Activated T-helper 2 cell treated with anti-CD3 and anti-CD28 coated beads, Interferon-gamma antibody, Interleukin-2, Interleukin-4, amounts not matched to agents 10 μg/mL and 5 μg/mL and 100 μg/mL, durations not matched to agents 14 hours and 24 hours and 36 hours (primary cell): ENCODE measurements at places on chromosomes 12 and 14.
A peak's percentile ranks its signal among the peaks of the same experiment; 100 is the strongest.

DNA sequence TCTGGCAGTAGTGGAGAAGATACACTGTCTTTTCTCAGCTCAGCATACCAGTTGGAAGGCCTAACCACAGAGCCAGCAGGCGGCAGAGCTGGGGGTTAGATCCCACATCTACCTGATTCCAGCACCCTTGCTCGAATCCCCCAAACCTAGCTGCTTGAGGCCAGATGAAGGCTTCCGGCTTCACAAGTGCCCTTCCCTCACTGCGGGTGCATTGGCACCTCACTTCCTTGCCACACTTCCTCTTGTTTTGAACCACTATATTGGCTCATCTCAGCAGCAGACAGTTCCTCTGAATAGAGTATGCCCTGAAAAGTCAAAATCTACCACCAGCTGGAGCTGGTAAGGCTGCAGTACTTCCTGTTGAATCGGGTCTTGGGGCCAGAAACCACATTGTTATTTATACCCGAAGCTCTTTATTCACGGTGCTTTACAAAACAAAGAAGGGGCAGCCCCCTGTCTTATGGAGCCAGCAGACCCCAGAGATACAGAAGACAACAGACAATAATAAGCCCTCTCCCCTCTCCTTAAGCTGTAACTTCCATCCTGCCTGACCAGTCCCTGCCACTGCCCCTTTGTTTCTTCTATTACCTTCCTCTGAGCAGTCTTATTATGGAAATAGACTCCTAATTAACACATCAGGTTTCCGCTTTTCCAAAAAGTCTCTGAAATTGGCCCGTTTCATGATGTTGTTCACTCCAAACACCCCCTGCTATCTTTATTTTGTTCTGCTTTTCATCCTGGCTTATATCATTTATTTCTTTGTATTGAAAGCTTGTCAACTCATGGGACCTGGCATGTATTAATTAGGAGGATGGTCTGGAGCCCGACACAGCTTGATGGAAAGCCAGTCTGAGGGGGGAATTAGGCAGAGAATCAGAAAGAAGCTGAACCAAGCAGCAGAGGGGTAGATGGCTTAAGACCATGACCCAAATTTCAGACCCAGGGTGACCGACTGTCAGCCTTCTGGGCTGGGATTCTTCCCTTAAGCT is 233.5 kb downstream of the EFCAB11 start:
- DNase-seq = peak; percentile 67

DNA sequence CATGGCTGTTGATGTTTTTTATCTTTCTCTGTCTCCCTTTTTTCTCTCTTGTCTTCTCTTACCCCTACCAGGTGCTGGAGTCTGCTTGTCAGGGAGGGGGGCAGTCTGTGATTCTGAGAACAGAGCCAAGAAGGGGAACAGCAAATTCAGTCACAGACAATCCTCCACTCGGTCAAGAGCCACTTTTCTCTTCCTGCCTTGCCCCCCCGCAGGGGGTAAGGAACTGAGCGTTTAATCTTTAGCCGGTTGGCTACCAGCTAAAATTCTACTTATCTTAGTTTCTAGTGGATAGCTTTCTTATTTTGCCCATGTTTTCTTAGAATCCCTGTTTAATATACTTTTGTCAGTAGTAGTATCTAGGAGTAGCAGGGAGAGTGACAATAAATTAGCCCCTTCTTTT is 1.9 kb downstream of the RIMKLB start:
- no peak for DNase-seq

GRCh38 chr14:75640876-75641275 is 19.8 kb downstream of the ERG28 start:
- no peak for DNase-seq

GRCh38 chr14:34035177-34035933 is 84.5 kb upstream of the EGLN3 start:
- DNase-seq = no peak

DNA sequence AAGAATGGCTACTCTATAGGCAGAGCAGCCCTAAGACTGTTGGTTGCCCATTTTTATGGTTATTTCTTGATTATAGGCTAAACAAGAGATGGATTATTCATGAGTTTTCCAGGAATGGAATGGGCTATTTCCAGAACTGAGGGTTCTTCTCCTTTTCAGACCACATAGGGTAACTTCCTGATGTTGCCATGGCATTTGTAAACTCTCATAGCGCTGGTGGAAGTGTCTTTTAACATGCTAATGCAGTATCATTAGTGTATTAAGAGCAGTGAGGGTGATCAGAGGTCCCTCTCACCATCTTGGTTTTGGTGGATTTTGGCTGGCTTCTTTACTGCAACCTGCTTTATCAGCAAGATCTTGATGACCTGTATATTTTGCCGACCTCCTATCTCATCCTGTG is 904.6 kb upstream of the FBXO33 start:
- DNase-seq = no peak

DNA sequence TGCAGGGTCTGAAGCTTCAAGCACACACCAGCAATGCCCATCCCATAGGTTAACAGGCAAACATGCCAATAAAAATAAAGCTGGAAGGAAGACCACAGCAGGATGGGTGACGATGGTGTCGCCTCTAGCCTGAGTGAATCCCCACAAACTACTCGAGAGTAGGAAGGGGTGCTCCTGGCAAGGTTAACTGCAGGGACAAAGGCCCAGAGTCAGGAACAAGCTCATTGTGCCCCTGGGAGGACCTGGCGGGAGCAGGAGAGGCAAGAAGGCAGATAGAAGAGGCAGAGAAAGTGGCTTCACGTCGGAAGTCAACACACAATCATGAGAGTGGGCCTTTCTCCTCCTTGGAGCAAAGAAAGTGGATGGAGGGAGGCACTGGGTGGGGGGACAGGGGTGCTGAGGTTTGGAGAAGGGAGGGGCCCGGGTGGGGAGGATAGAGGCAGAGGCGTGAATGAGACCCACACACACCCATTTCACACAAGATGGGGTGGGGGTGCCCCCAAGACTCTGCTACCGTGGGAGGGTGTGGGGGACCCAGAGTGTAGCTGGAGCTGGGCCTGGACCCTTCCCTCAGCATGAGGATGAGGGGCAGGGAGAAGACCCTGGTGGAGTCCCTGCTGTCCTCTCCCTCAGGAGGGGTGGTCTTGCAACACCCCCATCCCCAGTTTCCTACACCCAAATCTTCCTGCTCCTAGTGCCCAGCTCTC is 43.1 kb downstream of the DIO3 start:
- DNase-seq = no peak

GRCh38 chr12:105064564-105065178 is 19.6 kb downstream of the ALDH1L2 start:
- DNase-seq = no peak

GRCh38 chr12:102474438-102475064 is 5.8 kb downstream of the IGF1 start:
- peak; percentile 9 for DNase-seq

GRCh38 chr12:76697849-76698248 is 66.1 kb upstream of the ZDHHC17 start:
- no peak for DNase-seq

GRCh38 chr12:52790427-52791270 is 5.3 kb downstream of the KRT3 start:
- no peak for DNase-seq
